ENCODE measurements at places on chromosomes 11 and 22. TPM values are rescaled to one million over a fixed set of nuclear protein-coding genes. Genes with fewer than 3 reads are reported as not detected.

DNA sequence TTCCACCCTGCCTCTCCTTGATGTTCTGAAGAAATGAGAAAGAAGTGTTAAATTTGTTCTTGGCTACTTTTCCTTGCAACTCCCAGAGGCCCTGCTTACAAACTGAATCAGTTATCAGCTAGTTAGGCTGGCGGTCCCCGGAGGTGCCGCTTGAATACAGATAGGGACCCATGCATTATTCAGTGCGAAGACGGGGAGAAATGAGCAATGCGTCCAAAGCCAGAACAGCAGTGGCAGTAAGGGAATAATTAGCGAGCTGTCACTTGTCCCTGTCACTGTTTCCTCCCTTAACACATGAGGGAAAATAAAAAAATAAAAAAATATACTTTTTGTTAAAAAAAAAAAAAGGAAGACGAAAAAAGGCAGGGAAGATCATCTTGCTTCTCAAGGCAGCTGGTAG lies 528.1 kb downstream of the MN1 start:
- no peak for DNase-seq

GRCh38 chr11:44766972-44767278 lies 40.2 kb downstream of the TSPAN18 start:
- no peak for DNase-seq

- DNase-seq = no peak
These were observed 3.6 kb upstream of the MRPL23 start for GRCh38 chr11:1943576-1943975.

GRCh38 chr11:128783513-128783912 lies 83.6 kb downstream of the KCNJ1 start:
- no peak for DNase-seq

- DNase-seq = no peak
These were observed 2.8 kb downstream of the MRGPRD start for GRCh38 chr11:68977781-68978625.

DNA sequence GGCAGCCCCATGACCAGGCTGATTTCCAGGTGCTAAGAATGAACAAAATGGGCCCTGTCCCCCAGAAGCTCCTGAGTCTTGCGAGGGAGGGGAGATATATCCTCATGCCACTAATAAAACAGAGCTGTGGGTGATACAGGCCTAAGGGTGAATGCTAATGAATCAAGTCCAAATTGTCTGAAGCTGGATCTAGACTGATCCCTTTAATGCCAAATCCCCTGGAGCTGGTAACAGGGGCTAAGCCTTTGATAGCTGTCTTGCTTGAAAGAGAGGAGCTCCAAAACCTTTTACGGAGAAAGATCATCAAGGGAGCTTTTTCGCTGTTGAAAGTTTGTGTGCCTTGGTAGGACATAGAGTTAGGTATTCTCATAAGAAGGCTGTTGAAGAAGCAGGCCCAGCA lies 79.7 kb downstream of the PPFIBP2 start:
- DNase-seq = no peak

GRCh38 chr22:37619991-37620390 lies 11.4 kb downstream of the GGA1 start:
- no peak for DNase-seq

GRCh38 chr22:45952151-45952550 lies 24.8 kb downstream of the WNT7B start:
- no peak for DNase-seq

GRCh38 chr11:96393753-96394348 lies 4.0 kb downstream of the JRKL start:
- DNase-seq = no peak

DNA sequence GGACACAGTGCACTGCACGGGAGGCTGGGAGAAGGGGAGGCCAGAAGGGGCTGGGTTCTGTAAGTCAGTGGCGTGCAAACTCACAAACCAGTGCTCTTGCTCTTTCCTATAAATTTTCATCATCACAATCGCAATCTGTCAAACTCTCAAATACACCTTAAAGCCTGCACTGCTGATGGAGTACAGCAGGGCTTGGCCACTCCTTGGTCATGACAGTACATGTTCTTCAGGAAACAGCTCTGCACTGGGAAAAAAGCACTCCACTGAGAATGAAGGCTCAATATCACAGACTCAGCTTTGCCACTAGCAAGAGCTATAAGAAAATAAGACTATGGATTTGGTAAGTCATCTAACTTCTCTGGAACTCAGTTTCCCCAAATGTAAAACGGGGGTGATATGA lies 111.0 kb downstream of the RBFOX2 start:
- DNase-seq = no peak

DNA sequence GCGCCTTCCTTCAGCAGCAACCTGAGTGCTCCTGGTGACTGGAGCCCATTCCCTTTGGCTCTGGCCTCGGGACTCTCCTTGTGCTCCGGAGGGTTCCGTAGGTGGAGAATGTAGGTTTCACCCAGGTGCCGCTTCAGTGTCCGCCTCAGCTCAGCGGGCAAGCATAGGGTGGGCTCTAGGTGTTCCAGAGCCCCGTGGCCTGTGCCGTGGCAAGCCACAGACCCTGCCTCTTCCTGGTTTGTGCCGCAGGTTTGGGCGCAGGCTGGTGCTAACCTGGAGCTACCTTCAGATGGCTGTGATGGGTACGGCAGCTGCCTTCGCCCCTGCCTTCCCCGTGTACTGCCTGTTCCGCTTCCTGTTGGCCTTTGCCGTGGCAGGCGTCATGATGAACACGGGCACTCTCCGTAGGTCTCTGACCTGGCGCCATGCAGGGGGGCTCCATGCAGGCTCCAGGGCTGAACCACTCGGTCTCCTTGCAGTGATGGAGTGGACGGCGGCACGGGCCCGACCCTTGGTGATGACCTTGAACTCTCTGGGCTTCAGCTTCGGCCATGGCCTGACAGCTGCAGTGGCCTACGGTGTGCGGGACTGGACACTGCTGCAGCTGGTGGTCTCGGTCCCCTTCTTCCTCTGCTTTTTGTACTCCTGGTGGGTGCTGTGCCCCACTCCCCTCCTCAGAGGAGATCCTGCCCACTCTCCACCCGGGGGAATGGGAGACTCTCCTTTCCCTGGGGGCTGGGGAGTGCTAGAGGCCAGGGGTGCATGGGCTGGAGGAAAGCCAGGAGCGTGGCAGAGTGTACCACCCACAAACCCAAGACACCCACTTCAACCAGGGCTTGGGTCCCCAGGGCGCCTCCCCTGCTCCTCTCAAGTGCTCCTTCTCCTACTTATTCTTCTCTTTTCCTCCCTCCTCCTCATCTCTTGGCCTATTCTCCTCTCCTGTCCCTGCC lies 2.4 kb downstream of the SLC22A12 start:
- DNase-seq = no peak

GRCh38 chr11:17004486-17005148 lies 9.6 kb downstream of the PLEKHA7 start:
- no peak for DNase-seq

- DNase-seq = no peak
These were observed 1074.9 kb downstream of the OPCML start for GRCh38 chr11:132457445-132457844.

- DNase-seq = peak; percentile 13
These were observed 40.0 kb downstream of the RNF141 start for GRCh38 chr11:10500757-10501684.

DNA sequence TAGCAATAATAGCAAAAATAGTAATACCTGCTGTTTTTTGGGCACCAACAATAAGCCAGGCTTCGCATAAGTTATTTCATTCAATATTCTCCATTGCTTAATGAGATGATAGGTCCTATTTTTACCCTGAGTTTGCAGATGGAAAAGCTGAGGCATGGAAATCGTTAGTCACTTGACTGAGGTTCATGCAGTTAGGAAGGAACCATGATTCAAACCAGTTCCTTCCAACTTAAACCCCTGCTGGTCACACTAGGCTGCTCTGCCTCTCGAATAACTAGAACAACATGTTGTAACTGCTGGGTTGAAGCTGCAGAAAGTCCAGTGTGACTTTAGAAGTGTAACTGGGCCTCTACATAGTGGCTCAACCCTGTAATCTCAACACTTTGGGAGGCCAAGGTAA lies 69.3 kb downstream of the SEZ6L start:
- no peak for DNase-seq

GRCh38 chr11:126060757-126061171 lies 1.9 kb downstream of the CDON start:
- DNase-seq = no peak

DNA sequence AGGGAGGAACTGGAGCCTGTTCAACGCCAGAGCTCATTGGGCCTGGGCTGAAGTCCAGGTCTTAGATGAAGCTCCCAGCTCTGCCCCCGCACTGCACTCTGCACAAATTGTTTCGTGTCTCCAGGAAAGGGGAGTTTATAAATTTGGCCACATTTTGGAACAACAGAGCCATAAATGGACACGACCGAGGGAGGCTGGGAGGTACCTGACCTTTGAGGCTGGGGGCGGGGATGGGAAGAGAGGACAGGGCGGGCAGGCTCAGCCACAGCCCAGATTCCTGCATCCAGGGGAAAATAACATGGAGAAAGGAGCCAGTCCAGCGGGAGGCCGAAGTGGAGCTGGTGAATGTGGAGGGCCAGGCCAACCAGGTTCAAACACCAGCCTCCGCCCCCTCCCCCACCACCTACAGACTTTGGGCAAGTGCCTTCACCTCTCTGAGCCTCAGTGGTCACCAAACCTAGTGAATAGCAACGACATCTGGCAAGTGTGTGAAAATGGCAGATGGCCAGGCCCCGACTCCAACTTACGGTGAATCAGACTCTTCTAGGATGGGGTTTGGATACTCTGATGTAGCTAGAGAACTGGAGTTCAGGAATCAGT lies 36.8 kb upstream of the SMTN start:
- DNase-seq = peak; percentile 31

- DNase-seq = no peak
These were observed 67.6 kb downstream of the BLID start for GRCh38 chr11:122048401-122048800.

FGF3 gene
- total RNA-seq = not detected

GGTLC2 gene
- not detected for total RNA-seq

CRYBB3 gene
- 0.72 TPM for total RNA-seq

APOBEC3C gene
- 13.5 TPM for total RNA-seq

MYO7A gene
- total RNA-seq = 4.1 TPM

ACCSL gene
- total RNA-seq = not detected

OSBP2 gene
- 3.2 TPM for total RNA-seq

SERPING1 gene
- total RNA-seq = 57.5 TPM

SLC22A9 gene
- not detected for total RNA-seq

OR5W2 gene
- not detected for total RNA-seq

TMPRSS6 gene
- total RNA-seq = 0.10 TPM

POU2AF2 gene
- total RNA-seq = 1.3 TPM

Measured in colonic mucosa (tissue), 4 donors.